ENCODE measurements at places on chromosomes 1 and 21.

GRCh38 chr1:182806015-182806678 lies 16.6 kb downstream of the NPL start:
- no peak for DNase-seq

DNA sequence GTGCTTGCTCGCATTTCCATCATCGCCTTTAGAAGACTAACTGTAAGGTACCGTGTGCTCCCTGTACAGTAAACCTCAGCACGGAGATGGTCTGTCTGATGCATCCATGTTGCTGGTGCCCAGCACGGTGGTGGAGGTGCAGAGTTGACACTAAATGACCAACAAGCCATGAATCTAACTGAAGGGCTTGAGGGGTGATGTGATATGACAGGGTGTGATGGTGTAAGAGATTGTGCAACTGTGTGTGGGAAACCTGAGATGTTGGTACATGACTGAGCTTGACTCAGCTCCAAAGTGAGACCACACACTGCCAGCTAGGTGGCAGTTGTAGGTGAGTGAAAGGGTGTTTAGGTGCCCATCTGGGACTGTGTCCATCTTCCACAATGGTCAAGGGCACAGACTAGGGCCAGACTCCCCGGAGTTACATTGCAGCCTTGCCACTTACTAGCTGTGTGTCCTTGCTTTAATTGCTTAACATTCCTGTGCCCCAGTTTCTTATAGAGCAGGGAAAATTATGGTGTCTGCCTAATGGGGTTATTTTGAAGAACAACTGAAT lies 21.4 kb downstream of the SLC2A1 start:
- no peak for DNase-seq

DNA sequence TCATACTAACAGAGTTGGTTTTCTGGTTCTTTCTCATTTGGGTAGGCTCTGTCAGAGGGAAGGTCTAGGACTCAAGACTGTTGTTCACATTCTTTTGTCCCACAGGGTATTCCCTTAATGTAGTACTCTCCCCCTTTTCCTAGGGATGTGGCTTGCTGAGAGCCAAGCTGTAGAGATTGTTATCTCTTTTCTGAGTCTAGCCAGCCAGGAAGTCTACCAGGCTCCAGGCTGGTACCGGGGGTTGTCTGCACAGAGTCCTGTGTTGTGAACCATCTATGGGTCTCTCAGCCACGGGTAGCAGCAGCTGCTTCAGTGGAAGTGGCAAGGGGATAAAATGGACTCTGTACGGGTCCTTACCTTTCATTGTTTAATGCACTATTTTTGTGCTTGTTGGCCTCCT lies 226.4 kb downstream of the LBR start:
- DNase-seq: no peak

DNA sequence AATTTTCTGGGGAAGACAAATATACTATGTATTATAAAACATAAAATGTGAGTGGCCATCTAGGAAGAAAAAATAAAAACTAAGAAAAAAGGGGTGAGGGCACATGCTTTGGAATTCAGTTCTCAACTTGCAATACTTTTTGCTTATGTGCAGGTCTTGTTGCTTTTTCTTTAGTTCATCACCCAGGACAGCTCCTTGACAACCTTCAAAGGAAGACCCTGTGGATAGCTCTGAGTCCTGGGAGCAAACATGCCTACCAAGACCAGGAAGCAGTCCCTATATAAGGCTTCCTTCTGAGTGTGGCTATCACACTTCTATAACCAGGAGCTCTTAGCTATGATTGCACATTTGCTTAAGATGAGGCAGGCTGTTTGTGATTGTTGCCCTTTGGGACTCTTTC lies 78.0 kb downstream of the WDR64 start:
- DNase-seq: no peak

Data from stimulated activated CD4-positive, alpha-beta T cell treated with anti-CD3 and anti-CD28 coated beads, TNF-alpha, amount 100 ng/mL, for 1 hour (primary cell).